ENCODE measurements at places on chromosomes 11 and 22.

DNA sequence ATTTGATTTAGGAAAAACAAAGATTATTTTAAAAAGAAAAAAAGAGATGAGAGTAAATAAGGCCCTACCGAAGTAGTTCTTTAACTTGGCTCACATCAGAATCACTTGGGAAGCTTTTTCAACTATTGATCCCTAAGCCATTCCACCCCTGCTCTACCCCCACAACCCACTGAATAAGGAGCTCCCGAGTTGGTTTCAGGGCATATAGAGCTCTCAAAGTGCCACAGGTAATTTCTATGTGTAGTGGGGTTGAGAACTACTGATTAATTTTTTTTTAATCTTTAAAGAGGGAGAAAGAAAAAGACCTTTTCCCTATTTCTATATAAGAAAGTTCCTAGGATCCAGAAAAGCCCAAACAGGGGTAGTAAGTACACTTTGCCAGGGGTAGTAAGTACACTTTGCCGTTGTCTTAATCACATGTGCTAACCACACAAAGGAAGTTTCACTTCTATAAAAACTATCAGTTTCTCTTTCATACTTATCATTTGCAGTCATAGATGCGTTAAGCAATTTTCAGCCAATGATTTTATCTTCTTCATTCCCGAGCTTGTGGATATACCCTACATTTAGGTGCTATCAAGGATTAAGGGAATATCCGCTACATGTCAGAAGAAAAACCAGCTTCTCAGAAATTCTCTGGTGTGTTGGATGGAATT, 108.4 kb upstream of the ZC3H12C start:
- no peak for DNase-seq

GRCh38 chr11:74138021-74138420, 32.8 kb downstream of the C2CD3 start:
- no peak for DNase-seq

DNA sequence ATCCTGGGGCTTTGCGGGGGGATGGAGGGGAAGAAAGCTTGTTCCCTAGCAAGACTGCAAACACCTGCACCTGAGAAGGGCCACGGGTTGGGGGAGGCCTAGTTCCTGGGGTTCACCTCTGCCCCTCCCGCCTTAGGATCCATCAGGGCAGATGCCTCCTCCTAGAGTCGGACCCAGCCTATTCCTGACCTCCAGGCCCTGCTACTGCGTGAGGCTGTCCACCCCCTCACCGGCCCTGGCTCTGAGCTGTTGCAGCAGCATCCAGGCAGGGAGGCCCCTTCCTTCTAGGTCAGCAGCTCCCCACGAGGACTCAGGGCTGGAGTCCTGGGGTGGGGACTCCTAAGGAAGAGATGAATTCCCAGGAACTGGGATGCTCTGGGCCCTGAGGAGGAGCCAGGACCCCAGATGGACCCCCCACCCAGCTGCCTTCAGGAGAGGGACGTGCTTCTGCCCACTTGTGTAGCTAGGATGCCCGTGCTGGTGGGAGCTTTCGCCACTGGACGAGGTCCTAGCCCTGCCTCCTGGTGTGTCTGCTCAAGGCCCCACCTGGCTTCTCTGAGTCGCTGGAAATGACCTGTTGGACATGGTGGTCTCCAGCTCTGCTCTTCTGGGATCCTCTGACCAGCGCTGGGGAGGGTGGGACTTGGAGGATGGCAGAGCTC, 10.3 kb downstream of the MRGPRF start:
- no peak for DNase-seq

DNA sequence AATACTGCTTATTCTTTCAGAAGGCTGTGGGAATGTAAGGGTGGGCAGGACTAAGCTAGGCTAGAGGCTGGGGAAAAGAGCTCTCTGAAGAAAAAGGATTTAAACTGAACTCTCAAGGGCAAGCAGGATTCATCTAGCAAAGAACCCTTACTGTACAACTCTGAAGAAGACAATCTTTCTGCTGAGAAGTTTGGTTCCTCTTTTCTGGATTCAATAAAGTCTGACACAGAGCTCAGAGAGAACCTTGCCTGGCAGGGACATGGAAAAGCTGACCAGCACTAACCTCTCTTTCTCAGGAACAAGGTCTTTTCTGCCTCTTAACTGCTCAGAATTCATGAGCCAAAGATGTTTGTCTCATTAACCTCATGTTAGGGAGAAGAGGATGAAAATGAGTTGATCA, 388.4 kb upstream of the DDI1 start:
- DNase-seq, result no peak
